ENCODE measurements at places on chromosomes 16 and 17.

DNA sequence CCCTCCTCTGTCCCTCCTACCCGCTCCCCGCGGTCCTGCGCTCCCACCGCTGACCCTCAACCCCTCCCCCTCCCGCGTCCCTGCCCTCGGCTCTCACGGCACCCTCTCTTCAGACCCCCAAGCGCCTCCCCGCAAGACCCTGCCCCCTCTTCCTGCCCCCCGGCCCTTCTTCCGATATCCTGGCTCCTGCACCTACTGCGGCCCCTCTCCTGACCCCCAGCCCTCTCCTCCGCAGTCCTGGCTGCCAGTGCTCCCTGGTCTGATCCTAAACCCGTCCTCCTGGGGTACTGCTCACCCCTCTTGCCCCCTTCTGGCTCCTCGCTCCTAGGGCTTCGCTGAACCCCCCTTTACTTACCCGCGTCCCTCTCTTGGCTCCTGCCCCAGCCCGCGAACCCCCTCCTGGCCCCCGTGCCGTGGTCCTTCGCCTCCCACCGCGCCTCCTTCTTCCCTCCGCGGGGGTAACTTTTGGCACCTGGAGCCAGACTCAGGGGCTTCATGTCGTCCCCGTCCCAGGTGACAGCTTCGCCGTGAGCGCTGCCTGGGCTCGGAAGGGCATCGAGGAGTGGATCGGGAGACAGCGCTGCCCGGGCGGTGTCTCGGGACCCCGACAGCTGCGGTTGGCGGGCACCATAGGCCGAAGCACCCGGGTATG, 839 bp downstream of the NKD1 start:
- no peak for DNase-seq

DNA sequence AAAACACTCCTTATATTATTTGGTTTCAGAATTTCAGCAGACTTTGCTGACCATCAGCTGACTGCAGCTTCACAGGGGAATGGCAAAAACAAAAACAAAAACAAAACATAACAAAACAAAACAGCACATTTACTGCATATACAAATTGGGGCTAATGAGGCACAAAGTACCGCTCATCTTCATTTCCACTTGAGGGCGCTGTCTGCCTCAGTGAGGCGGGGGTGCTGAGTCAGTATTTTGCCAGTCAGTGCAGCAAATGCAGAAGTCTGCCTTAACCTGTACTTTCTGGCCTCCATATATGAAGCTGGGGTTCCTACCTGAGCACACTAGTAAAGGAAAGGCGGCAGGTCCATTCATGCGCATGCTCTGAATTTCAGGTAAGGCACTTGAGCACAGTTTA, 13.5 kb upstream of the DYNLRB2 start:
- DNase-seq, result peak; percentile 7

DNA sequence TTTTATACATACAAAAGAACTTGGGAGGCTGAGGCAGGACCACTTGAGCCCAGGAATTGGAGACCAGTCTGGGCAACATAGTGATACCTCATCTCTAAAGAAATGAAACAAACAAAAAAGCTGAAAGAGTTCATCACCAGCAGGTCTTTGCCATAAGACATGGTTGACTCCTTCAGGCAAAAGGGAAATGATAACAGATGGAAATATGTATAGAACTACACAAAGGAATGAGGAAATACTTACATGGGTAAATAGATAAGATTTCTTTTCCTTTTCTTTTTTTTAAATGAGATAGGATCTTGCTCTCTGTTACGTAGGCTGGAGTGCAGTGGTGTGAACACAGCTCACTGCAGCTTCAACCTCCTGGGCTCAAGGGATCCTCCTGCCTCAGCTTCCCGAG, 165.3 kb downstream of the PARN start:
- no peak for DNase-seq

DNA sequence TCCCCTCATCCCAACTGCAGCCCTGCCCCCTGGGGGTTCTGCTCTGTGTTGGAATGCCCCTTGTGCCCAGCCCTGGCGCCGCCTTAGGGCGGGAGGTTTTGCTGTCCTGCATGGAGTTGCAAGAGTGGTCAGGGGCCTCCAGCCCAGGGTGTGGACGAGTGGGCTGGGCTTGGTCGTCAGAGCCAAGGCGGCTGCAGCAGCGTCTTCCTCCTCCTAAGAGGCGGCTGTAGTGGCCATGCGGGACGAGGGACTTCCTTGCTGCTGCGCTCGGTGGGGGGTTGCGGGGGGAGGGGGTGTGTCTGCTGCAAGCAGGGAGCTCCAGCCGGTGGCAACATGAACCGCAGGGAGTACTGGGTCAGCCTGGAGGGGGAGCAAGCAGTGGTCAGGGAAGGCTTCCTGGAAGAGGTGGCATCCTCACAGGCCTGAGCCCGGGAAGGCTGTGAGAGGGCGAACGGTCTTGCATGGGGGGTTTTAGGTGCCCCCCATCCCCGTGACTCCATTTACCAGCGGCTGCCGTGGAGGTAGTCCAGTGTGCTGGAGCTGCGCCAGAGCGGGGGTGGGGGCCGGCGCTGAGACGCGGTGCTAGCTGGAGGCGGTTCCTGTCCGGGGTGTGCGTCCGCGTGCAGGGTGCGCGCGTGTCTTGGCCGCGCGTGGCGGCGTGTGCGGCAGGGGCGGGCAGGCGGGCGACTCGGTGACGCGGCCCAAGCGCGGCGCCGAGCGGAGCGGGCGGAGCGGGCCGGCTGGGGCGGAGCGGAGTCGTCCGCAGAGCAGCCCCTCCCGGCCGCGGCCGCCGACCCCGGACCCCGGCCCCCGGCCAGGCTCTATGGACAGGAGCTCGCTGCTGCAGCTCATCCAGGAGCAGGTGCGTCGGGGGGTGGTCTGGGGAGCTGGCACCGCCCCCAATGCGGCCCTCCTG, at the start of gene RHBDL1:
Gene RHBDL1 (plus strand): TSS at position 704 of the 916 bp plus-strand sequence. CDS start 120 bp downstream, at position 824.
- no peak for DNase-seq

DNA sequence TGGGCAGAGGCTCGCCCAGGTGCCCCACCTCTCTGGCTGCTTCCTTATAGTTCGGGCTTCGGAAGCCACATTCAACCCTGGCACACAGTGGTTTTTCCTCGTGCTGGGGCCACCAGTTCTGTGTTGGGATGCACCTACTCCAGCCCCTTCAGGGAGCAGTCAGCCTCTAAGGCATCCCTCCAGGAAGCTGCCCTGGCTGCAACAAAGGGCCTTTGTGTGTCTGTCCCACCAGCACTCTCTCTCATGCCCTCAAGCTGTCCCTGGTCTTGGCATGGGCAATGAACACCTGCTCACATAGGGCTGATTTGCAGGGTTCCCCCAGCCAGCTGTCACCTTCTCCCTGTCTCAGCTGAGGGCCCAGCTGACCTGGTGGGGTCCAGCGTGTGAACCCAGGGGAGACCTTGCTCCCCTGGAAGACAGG, 754 bp upstream of the NOXO1 start:
- DNase-seq, result no peak

GRCh38 chr16:74607962-74608356, 1.0 kb upstream of the GLG1 start:
- DNase-seq, result no peak

DNA sequence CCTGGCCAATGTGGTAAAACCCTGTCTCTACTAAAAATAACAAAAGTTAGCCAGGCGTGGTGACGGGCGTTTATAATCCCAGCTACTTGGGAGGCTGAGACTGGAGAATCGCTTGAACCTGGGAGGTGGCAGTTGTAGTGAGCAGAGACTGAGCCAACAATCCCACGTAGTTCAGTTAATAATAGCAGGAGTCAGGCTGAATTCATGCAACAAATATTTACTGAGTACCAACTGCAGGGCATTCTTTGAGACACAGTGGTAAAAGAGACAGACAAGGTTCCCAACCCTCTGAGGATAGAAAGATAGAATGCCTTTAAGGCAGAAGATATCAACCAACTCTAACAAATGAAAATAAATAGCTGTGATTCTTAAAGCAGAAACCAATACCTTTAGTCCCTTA, 39.1 kb downstream of the SPOP start:
- DNase-seq, result no peak

DNA sequence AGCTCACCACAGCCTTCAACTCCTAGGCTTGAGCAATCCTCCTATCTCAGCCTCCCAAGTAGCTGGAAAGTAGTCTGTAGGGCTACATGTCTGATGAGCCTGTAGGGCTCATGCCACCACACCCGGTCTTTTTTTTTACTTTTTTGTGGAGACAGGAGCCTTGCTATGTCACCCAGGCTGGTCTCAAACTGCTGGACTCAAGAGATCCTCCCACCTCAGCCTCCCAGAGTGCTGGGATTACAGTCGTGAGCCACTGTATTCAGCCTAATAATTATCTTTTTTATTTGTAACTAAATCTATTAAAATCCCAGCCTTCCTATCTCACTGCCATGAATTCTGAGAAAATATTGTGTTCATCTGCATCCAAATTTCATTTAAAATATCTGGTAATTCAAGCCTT, 15.1 kb downstream of the BRIP1 start:
- DNase-seq, result no peak

DNA sequence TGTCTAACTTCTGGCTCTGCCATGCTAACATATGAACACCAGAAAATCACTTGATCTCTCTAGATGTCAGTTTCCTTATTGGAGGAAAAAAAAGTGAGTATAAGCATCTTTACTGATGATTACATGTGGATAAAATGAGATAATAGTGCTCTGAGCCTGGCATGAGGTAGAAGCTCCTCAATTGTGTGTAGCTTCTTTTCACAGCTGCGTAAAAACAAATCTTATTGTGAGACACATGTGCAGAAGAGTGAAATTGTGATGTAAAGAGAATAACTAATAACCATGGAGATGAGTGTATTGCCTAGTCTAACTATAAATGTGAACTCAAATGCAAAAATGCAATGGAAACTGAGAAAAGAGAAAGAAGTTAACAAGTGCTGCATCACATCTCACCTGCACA, 44.7 kb downstream of the CDH11 start:
- DNase-seq, result no peak

GRCh38 chr16:88062341-88063210, 111.3 kb downstream of the BANP start:
- no peak for DNase-seq

DNA sequence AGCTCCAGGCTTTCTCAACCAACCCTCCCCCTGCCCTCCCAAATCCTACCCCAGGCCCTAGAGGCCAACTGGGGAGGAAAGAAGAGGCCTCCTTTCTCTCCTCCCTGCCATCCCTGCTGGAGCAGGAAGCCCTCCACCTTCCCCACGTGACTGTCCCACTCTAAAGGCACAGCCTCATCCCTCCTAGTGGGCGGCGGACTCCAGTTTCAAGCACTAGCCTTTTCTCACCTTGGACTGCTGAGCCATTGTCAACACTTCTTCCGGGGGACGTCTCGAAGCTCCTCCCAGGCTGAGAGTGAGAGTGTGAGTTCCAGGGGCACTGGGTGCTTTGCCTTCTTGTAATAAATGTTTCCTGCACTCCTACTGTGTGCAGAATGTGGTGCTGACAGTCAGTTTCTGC, 21.4 kb upstream of the IRX6 start:
- no peak for DNase-seq

DNA sequence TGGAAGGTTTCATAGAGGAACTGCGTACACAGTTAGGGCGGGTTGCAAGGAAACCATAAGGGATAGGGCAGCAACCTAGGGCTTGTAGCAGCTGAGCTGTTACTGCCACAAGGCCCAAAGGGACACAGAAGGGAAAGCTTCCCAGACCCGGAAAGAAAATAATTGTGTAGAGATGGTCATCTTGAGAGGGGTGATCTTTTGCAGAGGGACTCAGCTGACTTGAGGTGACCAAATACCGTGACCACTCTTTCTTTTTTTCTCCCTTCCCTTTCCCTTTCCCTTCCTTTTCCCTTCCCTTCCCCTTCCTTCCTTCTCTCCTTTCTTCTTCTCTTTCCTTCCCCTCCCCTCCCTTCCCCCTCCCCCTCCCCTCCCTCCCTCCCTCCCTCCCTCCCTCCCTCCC, 8.5 kb upstream of the CREBBP start:
- no peak for DNase-seq

DNA sequence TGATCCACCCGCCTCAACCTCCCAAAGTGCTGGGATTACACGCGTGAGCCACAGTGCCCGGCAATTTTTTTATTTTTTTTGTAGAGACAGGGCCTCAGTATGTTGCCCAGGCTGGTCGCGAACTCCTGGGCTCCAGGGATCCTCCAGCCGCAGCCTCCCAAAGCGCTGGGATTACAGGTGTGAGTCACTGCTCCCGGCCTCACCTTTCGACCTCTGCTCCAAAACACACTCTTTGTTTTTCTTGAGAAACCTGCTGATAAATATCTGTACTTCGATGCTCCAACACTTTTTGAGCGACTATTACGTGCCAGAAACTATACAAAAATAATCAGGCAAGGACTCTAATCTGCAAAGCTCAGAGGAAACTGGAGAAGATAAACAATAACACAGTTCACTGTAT, 1.0 kb downstream of the MED1 start:
- no peak for DNase-seq

- DNase-seq, result no peak
Observed at GRCh38 chr16:1823821-1824220, 2.8 kb downstream of the HAGH start.

- DNase-seq, result no peak
Observed at GRCh38 chr16:77585379-77586251, 136.7 kb upstream of the NUDT7 start.

GRCh38 chr16:23026784-23027362, 122.4 kb downstream of the USP31 start:
- DNase-seq, result no peak

GRCh38 chr17:4834681-4835020, 1.5 kb downstream of the MINK1 start:
- DNase-seq, result no peak

- no peak for DNase-seq
Observed at GRCh38 chr16:70685061-70685937, 554 bp downstream of the MTSS2 start.

- no peak for DNase-seq
Observed at GRCh38 chr17:4858882-4859260, 25.7 kb downstream of the MINK1 start.

GRCh38 chr16:66311306-66311705, 55.2 kb upstream of the CDH5 start:
- DNase-seq, result no peak

DNA sequence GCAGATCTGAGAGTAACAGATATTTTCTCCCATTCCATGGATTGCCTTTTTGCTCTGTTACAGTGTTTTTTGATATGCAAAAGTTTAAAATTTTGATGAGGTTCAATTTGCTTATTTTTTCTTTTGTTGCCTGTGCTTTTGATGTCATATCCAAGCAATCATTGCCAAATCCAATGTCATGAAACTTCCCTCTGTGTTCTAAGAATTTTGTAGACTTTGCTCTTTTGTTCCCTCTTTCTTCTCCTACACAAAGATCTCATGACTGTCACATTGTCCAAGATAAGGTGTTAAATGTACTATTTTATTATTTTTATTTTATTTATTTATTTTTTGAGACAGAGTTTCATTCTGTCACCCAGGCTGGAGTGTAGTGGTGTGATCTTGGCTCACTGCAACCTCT, 18.9 kb upstream of the KCNH6 start:
- DNase-seq, result no peak

- no peak for DNase-seq
Observed at GRCh38 chr17:40909755-40910154, 24.7 kb upstream of the KRT20 start.

All from T follicular helper cell (primary cell).